ENCODE measurements at places on chromosomes 1 and 21.
A peak's percentile ranks its signal among the peaks of the same experiment; 100 is the strongest.

DNA sequence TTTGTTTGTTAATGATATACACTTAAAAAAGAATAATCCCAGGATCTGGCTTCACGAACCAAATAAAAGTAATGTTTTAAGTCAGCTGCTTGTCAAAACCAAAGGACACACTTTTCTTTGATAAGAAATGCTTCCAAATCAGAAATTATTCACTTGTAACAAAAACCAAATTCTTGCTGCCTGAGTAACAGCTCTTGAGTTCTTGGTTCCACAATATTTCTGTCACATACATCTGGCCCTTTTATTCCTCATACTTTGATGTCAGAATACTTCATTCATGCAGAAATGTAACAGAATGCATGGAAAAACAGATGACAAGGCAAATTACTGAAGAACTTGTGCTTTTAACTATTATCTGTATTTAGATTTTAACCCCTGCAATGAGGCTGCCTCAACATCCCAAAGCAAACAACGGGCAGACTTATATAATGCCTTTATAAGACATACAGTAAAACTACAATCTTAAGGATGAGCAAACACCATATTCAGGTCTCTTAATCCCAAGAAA, 1.5 kb downstream of the VAMP4 start:
- DNase-seq = no peak

DNA sequence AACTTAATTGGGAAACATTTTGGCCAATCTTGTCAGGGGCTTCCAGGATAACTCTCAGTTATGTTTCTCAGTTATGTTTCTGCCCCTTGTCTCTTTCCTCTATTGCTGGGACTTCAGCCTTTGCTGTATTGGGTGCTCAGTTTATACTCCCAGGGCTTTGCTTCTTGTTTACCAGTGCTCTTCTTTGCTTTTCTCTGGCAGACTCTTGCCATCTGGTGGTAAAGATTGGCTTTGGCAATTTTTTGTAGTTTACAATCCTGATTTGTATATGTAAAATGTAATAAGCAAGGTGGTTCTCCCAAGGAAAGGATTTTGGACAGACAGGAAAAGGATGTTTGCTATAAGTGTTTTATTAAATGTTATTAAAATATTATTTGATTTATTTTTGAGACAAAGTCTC, 37.9 kb downstream of the FABP3 start:
- DNase-seq = peak; percentile 2

DNA sequence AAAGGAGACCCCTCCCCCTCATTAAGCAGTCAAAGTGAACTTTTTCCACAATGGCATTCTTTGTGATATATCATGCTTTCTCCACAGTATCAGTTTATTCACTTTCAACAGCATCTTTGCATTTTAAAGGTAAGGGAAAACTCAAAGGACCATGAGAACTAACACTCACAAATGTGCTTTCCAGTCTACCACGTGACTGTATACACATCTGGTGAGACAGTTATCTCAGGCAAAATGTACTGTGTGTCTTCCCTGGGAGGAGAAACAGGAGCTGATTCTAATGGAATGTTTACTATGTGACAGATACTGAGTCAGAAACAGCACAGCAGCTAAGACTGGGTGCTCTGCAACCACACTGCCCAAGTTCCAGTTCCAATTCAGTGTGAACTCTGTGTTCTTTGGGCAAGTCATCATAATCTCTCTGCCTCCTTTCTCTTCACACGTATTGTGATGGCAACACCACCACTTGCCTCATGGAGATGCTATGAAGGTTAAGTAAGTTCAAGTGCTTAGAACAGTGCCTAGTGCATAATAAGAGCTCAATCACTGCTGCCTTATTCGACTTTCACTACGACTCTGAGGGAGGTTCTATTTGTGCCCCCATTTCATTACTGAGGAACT, 79.0 kb downstream of the SLC45A1 start:
- peak; percentile 89 for DNase-seq

GRCh38 chr1:201137579-201138310, 10.8 kb upstream of the ASCL5 start:
- DNase-seq = peak; percentile 79

- DNase-seq = no peak
These were observed 68.2 kb downstream of the FNBP1L start for GRCh38 chr1:93516164-93516563.

GRCh38 chr1:246506367-246506673, 759 bp downstream of the SMYD3 start:
- no peak for DNase-seq

GRCh38 chr1:112255080-112255479, 140.9 kb upstream of the CTTNBP2NL start:
- DNase-seq = no peak

DNA sequence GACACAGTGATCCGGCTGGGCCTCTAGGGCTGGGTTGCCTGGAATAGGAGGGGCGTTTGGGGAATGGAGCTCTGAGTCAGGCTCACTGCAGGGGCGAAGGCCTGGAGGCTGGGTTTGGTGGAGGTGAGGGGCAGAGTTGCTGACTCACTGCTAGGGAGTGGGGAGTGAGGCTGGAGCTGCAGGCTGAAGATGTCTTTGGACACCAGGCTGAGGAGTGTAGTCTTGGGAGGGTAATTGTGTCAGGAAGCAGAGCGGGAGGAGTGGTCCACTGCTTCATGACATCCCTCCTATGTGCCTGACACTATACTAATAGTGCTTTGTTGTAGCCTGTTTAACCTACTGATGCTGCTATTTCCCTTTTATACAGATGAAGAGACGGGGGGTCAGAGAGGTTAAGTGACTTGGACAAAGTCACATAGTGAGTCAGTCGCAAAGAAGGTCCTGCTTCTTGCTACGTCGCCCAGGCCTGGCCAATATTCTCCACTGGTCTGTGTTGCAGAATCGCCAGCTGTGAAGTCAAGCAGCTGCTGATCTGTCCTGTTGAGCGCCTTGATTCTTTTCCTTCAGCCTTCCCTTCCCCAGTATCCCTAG, 13.6 kb downstream of the ACTL8 start:
- DNase-seq = peak; percentile 68

DNA sequence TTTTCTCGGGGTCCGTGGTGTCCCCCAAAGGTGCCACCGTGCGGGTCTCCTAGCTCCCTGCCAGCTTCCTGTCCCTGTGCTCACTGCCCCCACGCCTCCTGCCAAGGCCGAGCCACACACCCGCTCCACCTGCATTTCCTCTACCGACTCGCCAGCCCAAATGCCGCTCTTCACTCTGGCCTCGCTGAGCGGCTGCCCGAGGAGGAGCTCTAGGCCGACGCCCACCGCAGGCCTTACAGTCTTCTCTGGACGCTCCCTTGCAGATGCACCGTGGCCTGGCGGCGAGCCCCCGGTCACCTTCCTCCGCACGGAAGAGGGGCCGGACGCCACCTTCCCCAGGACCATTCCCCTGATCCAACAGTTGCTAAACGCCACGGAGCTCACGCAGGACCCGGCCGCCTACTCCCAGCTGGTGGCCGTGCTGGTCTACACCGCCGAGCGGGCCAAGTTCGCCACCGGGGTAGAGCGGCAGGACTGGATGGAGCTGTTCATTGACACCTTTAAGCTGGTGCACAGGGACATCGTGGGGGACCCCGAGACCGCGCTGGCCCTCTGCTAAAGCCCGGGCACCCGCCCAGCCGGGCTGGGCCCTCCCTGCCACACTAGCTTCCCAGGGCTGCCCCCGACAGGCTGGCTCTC, 26.3 kb downstream of the FTCD start:
- no peak for DNase-seq

GRCh38 chr1:51310871-51311613, 19.3 kb downstream of the TTC39A start:
- no peak for DNase-seq

DNA sequence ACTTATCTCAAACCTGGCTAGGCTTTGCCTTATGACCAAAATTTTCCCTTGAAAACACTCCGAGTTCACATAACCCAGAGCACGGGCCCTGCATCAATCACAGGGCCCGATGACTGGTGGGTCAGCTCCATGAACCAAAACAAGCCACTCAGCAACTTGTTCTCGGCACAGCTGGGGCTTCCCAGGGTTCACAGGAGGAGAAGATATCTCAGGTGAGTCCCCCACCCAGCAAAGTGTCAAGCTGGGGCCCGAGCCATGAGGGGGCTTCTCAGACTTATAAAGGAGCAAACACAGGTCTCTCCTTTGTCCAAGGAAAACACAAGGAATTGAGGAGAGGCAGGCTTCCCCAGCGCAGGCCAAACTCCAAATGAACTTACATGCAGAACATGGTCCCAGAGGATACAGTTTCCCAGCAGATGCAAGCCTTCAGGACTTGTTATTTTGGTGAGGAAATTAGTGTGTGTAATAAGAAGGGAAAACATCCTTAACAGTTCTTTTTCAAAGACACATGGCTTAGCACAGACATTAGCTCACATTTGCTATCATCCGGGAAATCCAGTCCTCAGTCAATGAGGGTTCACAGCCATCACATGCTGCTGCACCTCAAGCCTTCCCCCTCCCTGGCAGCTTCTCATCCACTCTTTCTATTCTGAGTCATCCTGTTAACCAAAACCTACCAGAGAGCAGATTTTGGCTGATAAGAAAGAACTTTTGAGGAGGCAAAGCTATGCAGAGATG, 98.1 kb upstream of the NFIA start:
- no peak for DNase-seq

- no peak for DNase-seq
These were observed 617.5 kb downstream of the KIF26B start for GRCh38 chr1:245772325-245772724.

DNA sequence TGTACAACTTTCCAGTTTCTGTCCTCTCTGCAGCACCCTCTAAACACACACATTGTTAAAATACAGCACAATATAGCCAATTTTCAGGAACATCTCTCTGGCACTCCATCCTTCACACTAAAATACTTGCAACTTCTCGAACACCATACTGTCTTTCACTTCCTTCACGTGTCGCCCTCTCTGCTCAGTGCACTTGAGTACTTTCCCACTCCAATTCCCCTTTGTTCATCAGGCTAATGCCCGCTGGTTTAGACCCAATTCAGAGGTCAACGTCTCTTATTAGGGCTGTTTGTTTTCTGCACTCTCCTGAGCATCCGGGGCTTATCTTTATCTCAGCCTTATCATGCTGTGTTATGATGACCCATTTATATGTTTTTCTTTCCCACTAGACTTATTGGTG, 238.2 kb upstream of the SGIP1 start:
- DNase-seq = no peak

- no peak for DNase-seq
These were observed 208.2 kb downstream of the DYRK1A start for GRCh38 chr21:37574751-37575150.

DNA sequence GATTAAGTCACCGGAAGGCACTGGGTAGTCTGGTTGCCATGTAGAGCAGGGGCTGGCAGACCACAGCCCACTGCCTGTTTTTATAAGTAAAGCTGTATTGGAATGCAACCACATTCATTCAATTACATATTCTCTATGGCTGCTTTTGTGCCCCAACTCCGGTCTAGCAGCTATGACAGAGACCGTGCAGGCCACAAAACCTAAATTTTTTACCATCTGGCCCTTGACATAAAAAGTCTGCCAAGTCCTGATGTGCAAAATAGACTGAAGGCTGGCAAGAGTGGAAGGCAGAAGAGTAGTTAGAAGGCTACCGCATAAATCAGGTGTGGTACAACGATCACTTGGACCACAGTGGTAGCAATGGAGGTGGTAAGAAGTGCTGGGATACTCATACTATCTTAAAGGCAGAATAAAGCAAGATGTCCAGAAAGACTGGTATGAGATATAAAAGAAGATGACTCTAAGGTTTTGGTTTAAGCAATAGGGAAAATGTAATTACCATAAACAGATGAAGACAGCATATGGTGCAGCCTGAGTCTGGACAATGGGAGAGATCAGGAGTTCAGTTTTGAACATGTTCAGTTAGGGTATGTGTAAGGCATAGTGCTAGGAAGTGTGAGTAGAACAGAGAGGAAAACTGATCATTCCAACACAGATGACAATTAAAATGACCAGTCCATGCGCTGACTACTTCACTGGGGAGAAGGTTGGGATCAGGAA, 37.2 kb downstream of the EGLN1 start:
- no peak for DNase-seq

- no peak for DNase-seq
These were observed 137.5 kb downstream of the NOS1AP start for GRCh38 chr1:162206749-162207635.

DNA sequence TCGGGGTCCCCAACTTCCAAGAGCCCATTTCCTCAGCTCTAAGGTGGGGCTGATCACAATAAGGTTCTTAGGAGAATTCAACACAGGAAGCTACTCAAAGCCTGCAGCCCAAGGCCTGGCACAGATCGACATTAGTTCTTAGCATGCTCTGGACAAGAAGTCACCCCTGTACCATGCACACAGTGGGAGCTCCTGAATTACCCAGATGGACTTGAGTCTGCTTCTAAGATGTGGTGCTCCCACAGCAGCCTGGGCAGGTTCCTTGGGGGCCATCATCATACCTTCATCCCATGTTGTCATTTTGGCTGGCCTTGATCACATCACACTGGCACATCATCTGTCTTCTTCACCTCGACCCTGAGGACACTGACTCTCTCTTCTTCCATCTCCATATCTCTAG, 153.3 kb upstream of the VAMP3 start:
- DNase-seq = no peak

DNA sequence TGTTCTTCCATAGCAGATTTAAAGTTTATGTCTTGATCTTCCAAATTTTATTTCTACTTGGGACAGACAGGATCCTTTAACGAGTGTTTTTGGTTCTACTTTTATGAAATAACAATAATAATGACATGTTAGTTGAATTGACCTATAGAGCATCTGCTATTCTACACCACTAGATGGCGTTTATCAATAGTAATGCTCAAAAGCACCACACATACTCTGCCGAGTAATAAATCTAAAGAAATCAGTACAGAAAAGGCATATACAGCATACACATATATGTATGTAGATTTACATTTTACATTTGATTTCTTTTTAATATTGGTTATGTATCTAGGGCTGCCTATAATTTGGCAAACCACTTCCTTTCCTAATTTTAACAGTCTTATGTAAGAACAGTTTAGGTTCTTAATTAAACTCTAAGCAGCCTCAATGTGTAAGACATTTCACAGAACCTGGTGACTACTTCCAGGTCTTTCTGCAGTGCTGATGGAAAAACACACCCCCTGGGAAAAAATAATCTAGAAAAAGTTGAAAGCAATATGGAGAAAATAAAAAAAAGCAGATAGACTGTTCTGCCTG, 5.9 kb upstream of the SIPA1L2 start:
- DNase-seq = peak; percentile 45

- no peak for DNase-seq
These were observed 992 bp upstream of the SSX2IP start for GRCh38 chr1:84691122-84691783.

- DNase-seq = no peak
These were observed 4.8 kb upstream of the HRNR start for GRCh38 chr1:152228831-152229230.
